Stimulated activated CD4-positive, alpha-beta T cell treated with anti-CD3 and anti-CD28 coated beads, Interleukin-2, amount 100 ng/mL, for 24 hours (primary cell): ENCODE measurements at places on chromosomes 2 and 18.

DNA sequence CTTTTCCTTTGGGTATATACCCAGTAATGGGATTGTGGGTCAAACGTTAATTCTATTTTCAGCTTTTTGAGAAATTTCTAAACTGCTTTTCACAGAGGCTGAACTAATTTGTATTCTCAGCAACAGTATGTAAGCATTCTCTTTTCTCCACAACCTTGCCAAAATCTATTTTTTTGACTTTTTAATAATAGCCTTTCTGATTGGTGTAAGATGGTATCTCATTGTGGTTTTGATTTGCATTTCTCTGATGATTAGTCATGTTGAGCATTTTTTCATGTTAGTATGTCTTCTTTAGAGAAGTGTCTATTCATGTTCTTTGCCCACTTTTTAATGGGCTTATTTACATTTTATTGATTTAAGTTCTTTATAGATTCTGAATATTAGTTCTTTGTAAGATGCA, 145.5 kb downstream of the TRABD2A start:
- DNase-seq, result no peak

GRCh38 chr2:60838481-60838880, 42.9 kb upstream of the REL start:
- DNase-seq, result no peak

DNA sequence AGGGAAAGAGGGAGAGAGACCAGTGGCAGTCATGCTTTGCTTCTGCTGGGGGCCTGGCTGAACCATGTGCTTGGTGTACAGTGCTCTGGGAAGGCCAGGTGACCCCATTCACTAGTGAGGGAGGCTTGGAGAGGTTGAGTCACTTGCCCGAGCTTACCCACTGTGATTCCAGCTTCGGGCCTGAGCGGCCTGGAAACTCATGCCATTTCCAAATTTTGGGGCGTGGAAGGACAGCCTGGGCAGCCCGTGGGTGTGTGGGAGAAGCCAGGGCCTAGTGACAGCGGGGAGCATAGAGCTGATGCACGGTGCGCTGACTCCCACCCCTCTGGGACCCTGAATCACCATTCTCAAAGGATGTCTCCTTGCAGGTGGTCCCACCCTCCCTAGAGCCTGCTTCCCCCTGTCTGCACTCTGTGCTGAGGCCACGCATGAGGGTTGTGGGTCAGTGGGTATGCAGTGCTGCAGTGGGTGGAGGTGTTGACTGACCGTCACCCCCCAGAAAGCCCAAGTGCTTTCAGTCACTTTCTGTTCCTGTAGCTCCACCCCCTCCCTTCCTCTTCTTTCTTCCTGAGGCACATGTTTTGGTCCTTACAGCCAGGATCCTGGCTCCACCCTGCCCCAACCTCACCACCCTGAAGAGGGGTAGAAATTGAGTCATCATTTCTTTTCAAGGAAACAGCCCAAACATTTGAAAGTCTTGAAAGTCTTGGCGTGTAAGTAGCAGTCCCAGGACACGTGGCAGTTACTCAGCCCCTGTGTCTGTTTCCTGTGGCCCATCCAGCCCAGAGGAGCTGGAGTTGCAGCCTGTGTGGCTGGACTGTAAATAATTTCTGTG, 69.3 kb upstream of the MCFD2 start:
- peak; percentile 62 for DNase-seq

- no peak for DNase-seq
These were observed 29.7 kb downstream of the CARF start for GRCh38 chr2:202941771-202942170.

DNA sequence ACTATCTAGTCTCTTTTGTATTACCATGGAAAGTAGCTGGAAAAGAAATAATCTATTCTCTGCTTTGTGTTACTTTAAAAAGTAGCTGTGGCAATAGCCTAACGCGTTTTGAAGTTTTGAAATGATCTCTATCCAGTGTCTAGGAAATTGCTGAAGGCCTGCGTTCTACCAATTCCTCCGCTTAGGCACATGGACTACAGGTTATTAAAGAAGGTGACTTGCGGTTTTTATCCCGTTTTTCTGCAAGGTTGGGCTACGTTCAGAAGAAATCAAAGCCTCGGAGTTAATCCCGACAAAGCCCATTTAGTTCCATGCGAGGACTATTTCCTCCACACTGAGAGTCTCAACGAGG, 636 bp upstream of the UBXN4 start:
- no peak for DNase-seq

DNA sequence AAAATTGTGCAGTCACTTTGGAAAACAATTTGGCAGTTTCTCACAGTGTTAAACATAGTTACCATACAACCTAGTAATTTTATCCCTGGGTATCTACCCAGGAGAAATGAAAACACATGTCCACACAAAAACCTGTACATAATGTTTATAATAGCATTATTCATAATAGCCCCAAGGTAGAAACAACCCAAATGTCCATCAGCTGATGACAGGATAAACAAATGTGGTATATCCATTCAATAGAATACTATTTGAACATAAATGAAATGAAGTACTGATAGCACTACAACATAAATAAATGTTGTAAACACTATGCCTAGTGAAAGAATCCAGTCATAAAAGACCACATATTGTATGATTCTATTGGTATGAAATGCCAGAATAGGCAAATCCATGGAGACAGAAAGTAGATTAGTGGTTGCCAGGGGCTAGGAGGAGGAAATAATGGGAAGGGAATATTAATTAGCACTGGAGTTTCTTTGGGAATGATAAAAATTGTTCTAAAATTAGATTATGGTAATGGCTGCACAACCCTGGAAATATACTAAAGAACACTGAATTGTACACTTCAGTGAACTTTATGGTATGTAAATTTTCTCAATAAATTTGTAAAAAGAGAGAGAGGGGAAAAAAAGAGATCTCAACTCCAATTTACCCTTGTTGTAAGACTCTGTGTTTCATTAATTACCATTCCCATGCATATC, 20.8 kb upstream of the VIT start:
- no peak for DNase-seq

DNA sequence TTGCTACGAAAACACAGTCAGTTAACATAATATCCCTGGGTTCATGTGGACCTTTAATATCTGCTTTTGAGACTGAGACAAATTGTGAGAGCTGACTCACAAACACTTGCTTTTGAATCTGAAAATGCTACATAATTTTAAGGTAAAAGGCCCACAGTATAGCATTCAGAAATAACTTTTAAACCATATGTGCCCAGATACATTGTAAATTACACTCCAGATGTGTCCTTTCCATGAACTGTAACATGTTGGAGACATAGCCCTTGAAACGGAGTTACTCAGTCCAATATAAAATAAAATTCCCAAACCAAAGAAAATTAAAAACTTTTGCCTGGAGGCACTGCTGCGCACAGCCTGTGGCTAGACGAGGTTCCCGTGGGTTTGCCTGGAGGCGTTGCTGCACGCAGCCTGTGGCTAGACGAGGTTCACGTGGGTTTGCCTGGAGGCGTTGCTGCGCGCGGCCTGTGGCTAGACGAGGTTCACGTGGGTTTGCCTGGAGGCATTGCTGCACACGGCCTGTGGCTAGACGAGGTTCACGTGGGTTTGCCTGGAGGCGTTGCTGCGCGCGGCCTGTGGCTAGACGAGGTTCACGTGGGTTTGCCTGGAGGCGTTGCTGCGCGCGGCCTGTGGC, 131.9 kb upstream of the ALKAL2 start:
- no peak for DNase-seq

GRCh38 chr2:49948091-49948490, 793.8 kb upstream of the FSHR start:
- no peak for DNase-seq

GRCh38 chr18:7071600-7071999, 46.0 kb downstream of the LAMA1 start:
- DNase-seq, result no peak

DNA sequence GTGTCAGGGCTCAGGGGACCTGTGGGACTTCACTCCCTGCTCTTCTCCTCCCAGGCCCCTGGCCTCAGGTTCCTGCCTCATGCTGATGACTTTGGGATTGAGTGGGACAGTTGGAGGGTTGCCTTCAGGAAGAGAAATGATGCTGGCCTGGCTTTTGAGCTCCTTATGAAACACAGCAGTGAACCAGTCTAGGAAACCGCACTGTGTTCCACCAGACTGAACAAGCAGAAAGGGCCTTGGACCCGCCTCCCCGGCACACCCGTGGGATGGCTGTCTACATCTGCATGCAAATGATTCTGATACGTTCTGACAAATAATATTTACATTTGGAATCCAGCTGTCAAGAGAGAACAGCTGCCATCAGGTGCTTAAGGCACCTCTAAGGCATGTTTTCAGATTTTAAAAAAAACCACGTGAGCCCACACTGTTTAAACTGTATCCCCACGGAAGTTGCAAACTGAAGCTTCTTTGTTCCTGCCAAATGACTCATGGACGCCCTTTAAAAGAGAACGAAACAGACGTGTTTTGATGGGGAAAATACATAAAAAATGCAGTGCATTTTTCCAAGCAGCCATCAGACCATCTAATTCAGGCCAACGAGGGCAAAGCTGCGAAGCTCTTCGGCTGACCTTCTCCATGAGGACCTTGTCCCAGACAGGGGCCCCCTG, 27.6 kb upstream of the ASAP2 start:
- no peak for DNase-seq

DNA sequence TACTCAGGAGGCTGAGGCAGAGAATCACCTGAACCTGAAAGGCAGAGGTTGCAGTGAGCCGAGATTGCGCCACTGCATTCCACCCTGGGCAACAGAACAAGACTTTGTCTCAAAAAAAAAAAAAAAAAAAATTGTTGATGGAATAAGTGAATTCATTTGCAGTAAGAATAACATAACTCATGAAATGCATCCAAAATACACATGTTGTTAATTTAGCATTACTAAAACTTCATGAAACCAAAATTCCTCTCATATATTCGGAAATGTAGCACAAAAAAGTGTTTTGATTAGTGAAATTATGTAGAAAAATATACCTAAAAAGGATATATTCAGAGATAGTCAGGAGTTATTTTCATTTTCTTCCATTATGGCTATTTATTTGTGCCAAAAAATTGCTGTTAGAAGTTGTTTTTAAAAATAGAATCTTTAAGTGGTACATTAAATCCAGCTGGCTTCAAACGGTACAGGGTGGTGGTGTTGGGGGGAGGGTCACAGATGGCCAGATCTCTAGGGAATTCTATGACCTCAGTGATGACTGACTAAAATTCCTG, 78.2 kb upstream of the UGP2 start:
- no peak for DNase-seq

DNA sequence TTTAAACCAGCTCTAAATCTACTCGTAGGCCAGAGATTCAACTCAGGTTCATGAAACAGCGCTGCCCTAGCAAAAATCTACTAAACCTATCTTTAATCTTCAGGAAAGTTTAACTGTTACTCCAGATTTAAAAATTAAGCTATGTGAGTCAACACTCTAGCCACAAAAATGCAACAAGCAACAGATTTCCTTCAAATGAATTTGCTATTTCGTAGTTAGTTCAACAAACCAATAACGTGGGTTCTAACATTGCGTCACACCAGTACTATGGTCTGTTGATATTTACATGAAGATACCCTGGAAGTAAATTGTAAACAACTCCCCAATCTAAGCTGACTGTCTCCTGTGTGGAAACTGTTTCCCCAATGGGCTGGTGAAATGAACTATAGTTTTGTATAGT, 71.2 kb downstream of the FIGN start:
- no peak for DNase-seq

DNA sequence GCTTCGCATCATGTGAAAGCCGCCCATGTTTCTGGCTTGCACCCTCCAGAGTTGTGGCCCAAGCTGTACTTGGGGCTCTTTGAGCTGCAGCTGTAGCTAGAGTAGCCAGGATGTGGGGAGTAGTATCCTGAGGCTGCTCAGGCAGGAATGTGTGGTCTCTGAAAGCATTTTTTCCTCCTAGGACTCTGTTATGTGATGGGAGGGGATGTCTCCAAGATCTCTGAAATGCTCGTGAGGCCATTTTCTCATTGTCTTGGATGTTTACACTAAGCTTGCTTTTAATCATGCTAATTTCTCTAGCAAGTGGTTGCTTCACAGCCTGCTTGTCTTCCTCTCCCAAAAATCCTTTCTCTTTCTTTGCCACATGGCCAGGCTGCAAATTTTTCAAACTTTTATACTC, 687.6 kb downstream of the DCDC2C start:
- DNase-seq, result no peak

DNA sequence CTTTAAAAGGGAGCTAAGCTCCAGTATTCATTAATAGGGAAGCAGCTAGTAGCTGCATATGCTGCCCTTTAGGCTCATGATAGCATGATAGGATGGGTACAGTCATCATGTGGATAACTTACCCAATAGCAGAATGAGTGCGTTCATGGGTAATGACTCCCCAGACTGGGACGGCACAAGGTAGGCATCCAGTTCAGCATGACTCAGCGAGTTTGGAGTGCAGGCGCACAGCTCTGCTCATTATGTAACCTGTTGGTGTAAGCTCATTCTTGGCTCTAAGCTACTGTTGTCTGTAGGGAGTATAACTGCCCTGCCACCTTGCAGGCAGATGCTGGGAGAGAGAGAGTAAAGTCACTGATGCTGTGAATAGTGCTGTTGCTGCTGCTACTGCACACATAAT, 209.2 kb upstream of the SYT4 start:
- DNase-seq, result no peak

DNA sequence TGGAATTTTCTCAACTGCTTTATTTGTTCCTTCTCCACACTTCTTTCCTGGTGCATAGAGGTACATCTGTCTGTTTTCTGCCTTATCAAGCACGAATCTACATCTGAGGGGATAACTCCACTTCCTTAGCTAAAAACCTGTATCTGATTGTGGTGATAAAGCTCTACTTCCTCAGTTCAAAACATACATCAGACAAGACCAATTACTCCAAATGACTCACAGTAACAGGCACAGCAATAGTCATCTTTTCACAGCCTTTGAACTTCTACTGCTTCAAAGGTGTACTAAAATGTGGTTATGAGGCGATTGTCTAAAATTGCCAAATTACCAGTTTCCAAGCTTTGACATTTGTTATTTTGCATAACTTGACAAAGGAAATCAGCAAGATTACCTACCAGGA, 803.6 kb upstream of the ZEB2 start:
- no peak for DNase-seq

- DNase-seq, result no peak
These were observed 32.2 kb downstream of the MTERF4 start for GRCh38 chr2:241069821-241070281.

- no peak for DNase-seq
These were observed 14.6 kb downstream of the RAB3GAP1 start for GRCh38 chr2:135066710-135067109.

GRCh38 chr2:203533676-203534591, 1.2 kb downstream of the RAPH1 start:
- DNase-seq, result no peak

DNA sequence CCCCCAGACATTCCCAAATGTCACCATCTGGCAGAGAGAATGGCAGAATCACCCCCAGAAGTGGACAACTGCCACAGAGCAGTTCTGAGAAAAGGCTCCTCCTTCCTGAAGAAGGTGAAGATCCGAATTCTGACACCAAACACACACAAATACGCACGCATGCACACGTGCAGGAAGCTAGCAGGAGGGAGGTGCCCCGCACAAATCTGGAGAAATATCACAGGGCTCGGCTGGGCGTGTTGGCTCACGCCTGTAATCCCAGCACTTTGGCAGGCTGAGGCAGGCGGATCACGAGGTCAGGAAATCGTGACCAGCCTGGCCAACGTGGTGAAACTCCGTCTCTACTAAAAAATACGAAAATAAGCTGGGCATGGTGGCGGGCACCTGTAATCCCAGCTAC, 38.5 kb upstream of the ATG16L1 start:
- no peak for DNase-seq
